Activated naive CD4-positive, alpha-beta T cell treated with anti-CD3 and anti-CD28 coated beads for 36 hours (primary cell): ENCODE measurements at places on chromosomes 16 and 17. TPM values are rescaled to one million over a fixed set of nuclear protein-coding genes. Genes with fewer than 3 reads are reported as not detected.

- H3K27ac ChIP-seq, result peak overlapping the region; percentile 91
- peaks cover 29% of the 10 kb centered on the region for H3K4me1 ChIP-seq
- peak; percentile 63 for DNase-seq
- peaks cover 8% of the 10 kb centered on the region for H3K36me3 ChIP-seq
- H3K27me3 ChIP-seq, result no peaks in the 10 kb centered on the region
Observed at GRCh38 chr17:75487351-75488070, 27.8 kb downstream of the CASKIN2 start.

DNA sequence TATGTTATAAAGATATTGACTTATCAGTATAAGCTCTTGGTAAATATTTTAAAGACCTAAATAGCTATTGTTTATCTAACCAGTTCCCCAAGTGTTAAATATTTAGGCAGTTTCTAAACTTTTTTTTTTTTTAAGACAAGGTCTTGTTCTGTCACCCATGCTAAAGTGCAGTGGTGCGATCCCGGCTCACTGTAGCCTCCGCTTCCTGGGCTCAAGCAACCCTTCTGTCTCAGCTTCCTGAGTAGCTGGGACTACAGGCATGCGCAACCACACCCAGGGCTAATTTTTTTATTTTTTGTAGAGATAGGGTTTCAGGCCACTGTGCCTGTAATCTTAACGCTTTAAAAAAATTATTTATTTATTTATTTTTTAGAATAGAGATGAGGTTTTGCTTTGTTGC is 43.5 kb downstream of the SNX29 start:
- H3K4me3 ChIP-seq, result no peak overlapping the region
- no peak for DNase-seq
- no peaks in the 10 kb centered on the region for H3K27me3 ChIP-seq
- no peak overlapping the region for H3K27ac ChIP-seq

The TMEM107 gene
- total RNA-seq, result 31.5 TPM

GRCh38 chr17:58606934-58607333 is 84.9 kb downstream of the TEX14 start:
- DNase-seq, result no peak
- no peak overlapping the region for H3K27ac ChIP-seq
- no peaks in the 10 kb centered on the region for H3K27me3 ChIP-seq
- H3K4me1 ChIP-seq, result peaks cover 5% of the 10 kb centered on the region

The RND2 gene
- not detected for total RNA-seq

The RAP1GAP2 gene
- 0.81 TPM for total RNA-seq
